HepG2 (cell line): ENCODE measurements at places on chromosomes 16 and 17. TPM values are rescaled to one million over a fixed set of nuclear protein-coding genes. Genes with fewer than 3 reads are reported as not detected.
A peak's percentile ranks its signal among the peaks of the same experiment; 100 is the strongest.

DNA sequence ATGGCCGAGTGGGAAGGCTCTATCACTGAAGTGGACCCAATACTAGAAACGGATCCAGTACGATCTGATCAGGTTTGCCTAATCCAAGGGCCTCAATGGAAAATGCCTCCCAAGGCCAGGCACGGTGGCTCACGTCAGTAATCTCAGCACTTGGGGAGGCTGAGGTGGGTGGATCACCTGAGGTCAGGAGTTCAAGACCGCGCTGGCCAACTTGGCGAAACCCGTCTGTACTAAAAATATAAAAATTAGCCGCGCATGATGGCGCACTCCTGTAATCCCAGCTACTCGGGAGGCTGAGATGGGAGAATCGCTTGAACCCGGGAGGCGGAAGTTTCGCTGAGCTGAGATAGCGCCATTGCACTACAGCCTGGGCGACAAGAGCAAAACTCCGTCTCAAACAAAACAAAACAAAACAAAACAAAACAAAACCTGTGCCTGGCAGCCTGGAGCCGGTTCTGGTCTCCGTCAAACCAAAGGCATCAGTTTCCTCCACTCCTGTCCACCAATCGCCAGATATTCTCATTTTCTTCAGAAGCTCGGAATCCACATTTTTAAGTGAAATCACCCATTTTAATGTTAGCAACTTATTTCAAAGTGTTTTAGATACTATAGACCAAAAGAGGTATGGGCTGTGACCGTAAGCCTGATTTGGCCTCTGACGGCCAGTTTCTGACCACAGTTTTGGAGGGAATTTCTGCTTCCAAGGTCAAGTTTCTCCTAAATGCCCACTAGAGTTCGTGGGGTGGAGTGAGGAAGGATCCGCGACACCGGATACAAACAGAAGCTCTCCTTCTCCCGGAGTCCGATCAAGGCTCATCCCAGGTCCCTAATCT, 664 bp downstream of the NQO1 start:
- peak; percentile 28 for DNase-seq

DNA sequence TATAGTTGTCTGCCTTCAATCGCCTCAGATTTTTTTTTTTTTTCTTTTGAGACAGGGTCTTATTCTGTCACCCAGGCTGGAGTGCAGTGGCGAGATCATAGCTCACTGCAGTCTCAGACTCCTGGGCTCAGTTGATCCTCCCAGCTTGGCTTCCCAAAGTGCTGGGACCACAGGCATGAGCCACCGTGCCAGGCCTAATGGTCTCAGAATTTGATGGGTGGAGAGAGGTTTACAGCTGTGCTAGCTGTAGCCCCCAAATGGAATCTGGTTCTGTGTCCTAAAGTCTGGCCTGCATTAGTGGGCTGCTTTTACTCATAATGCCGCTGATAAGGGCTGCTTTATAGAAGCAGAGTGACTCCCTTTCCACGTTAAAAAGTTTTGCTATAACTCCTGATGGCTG, 5.1 kb downstream of the ZNRF1 start:
- DNase-seq: no peak

GRCh38 chr17:75681289-75681688, 14.2 kb downstream of the SAP30BP start:
- no peak for DNase-seq

TMEM100 gene
- total RNA-seq: not detected in 2 replicates

GRCh38 chr17:75010683-75011400, 1.6 kb upstream of the MRPL58 start:
- DNase-seq: peak; percentile 68

DNA sequence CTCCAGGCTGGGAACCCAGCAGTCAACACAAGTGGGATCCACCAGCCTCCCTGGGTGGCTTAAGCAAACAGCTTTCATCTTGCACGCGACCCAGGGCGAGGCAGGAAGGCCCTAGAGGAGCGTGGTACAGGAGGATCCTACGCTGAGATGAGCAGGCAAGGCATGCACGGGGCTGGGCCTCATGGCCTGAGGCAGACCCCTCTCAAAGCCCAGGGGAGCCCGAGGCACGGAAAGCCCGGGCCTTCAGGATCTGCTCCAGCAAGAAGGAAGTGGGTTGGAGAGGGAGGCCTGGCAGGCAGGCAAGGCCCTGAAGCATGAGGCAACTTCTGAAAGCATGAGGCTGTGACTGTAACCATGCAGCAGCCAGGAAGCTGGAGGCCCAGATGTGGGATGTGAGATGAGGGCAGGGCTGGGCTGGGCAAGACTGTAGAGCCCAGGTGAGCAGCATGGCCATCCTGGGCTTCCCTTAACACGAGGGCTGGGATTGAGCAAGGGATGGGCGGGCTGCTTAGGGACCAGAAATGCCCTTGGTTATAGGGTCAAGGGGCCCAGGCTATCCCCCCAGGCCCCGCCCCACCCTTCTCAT, 338.7 kb downstream of the C16orf95 start:
- no peak for DNase-seq

- DNase-seq: no peak
These were observed 980 bp downstream of the LLGL1 start for GRCh38 chr17:18226284-18226945.

GRCh38 chr17:74547736-74548135, 1.8 kb upstream of the CD300C start:
- no peak for DNase-seq
